ENCODE measurements at places on chromosomes 12 and 14.

DNA sequence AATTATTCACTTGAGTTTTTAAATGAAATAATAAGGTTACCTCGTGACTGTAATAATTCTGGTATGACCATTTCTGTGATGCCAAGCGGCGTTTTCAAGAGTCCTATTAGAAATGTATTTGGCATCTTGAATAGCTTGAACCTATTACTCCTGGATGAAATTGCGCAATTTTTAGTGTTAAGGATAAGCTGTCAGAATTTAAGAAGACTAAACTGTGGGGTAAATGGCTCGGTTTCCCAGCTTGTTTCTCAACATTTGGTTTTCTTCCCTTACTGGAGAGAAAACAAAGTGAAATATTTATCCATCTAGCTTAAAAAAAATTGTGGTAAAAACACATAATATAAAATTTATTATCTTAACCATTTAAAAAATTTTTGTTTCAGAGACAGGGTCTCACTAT, 26.8 kb downstream of the PCNX1 start:
- no peak for DNase-seq

DNA sequence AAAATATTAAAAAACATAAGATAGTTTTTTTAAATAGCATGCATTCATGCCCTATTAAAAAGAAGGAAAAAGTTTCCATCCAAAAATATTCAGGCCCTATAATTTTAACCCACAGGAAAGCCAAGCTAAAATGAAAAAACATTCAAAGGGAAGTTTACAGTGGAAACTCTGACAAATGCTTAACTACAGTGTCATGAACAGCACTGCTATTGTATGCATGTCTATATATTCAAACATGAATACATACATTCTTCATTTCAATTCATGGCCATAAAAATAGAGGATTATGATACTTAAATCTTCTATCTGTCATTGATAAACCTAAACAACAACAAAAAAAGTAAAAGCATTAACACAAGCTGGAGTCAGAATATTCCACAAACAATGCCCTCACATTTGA, 67.4 kb downstream of the PPP2R5E start:
- no peak for DNase-seq

- no peak for DNase-seq
Measured at GRCh38 chr14:22907429-22907828, 11.5 kb downstream of the RBM23 start.

GRCh38 chr12:8852119-8852518, 29.7 kb downstream of the A2ML1 start:
- no peak for DNase-seq

Data from stimulated activated CD8-positive, alpha-beta memory T cell treated with anti-CD3 and anti-CD28 coated beads, Interleukin-7, amount 100 ng/mL, for 4 hours (primary cell).